ENCODE measurements at places on chromosomes 4 and X.

DNA sequence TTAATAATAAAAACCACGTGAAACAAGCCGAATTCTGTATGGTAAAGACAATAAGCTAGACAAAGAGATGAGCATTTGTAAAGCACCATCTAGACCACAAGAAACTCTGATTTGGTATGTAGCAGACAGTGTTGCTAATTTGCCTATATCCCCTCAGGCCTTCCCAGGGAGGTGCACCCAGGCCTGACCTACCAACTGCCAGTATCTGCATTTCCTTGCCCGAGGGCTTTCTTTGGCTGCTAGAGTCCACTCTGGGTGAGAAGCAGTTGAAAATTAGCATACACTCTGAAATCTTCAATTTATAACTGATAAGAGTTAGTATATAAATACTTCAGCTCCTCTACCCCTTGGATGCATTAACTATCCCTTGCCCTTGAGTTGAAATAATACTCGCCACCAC, 37.4 kb upstream of the IL1RAPL1 start:
- DNase-seq, result no peak

DNA sequence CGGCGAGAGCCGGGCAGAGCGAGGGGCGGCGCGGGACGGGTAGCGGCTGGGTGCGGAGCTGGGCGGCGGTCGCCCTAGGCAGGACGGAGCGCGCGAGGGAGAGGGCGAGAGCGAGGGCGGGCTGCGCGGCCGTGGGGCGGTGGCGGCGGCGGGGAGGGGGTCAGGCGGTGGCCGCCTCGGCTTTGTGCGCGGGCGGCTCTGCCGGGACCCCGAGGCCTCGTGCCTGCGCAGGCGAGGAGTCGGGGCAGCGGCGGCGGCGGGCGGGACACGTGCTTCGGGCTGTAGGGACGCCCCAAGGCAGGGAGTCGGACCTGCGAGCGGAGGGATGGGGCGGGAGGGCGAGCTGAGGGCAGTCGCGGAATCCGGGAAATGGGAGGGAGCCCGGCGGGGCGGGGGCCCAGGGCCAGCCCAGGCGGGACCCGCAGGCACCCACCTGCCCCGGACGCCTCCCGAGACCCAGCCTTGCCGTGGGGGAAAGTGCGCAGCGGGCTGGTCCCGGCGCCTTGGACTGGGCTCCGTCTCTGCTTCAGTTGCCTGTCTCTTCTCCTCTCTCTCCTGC, 465 bp downstream of the BMPR1B start:
- no peak for DNase-seq

DNA sequence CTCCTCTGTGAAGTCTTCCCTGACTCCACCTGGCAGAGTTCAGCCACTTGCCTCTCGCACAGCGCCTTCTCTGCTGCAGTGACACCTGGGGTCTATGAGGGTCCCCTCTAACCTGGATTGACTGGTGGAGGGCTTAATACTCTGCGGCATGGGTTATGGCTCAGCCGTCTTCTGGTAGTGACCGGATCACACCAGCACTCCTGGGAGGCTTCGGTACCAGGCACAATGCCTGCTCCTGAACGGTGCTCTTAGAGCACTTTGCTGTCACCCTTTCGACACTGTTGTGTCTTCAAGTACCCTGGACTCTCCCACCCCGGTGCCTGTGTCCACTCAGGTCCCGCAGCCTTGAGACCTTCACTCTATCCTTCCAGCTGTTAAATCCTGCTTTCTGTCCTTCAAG, 50.0 kb downstream of the C4orf50 start:
- DNase-seq, result no peak

GRCh38 chr4:165208741-165209388, 1.5 kb downstream of the KLHL2 start:
- DNase-seq, result no peak

Data from Kasumi-1 (cell line).